ENCODE measurements at places on chromosomes 7 and 10.

GRCh38 chr10:124765256-124765655 lies 21.1 kb upstream of the FAM53B start:
- DNase-seq = no peak

DNA sequence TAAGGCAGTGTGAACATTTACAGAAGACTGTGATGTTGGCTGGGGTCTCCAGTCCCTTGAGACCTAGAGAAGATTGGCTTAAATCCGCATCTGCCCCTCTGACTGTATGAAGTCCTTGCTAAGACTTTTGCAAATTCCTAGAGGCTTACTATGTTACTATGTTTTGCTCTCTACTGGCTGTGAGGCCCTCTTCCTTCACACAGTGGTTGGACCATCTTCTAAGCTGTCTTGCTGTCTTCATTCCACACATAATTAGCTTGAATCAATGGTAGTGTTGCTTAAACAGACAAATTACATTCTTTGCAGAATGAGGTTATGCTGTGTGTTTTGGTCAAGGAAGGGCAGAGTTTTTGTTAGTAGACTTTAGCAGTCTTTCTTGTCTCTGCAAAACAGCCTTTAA lies 658.0 kb downstream of the TYW1 start:
- DNase-seq = no peak

DNA sequence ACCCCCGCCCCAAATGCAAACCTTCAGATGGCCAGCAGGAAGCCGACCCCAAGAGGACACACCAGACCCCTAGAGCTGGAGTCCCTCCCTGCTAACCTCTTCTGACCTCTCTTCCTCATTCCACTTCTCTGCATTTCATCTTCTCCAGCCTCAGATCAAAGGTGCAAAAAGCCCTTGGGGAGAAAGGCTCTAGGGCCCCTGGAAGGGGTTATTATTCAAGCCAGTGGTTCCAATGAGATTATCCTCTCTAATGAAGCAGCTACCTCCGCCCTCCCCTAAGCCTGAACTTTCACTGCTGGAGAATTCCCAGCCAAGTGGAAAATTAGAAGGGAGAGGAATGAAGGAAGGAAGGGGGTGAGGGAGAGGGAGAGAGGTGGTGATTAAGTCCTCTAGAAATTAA lies 343.9 kb downstream of the PLXNA4 start:
- DNase-seq = no peak

DNA sequence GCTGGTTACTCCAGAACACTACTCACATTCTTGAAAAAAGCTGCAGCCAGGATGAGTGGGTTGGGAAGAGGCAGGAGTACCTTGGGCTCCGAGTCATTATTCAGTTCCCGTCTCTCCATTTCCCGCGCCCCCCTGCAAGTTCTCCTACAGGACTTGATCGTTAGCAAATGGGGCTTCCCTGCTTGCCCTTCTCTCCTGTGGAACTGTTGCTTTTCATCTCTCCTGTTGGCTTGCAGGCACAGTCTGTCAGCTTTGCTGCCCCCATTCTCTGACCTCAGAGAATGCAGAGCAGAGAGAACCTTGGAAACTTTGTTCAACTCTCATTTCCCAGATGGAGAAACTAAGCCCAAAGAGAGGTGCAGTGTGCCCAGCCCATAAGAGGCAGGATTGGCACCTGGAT lies 35.6 kb upstream of the LRRC4 start:
- DNase-seq = no peak

DNA sequence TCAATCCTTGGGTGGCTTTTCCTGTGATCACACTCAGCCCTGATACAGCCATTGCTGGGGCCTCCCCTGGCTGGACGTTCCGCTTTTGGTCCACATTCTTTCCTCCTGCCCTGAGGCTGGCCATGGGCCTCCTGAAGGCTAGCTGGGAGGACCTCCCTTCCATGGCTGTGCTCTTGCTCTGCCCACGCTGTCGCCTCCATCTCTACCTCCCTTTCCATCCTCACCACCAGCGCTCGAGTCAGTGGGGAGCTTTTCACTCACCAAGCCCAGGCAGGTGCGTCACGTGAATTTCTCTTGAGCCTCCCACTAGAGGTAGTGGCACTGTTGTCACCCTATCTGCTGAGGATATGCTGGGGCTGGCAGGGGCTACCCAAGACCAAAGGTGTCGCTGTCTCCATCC lies 85.9 kb downstream of the BMS1 start:
- DNase-seq = no peak

GRCh38 chr7:19268737-19269136 lies 123.5 kb upstream of the FERD3L start:
- DNase-seq = no peak

GRCh38 chr7:6532516-6532915 lies 18.7 kb downstream of the GRID2IP start:
- DNase-seq = no peak

DNA sequence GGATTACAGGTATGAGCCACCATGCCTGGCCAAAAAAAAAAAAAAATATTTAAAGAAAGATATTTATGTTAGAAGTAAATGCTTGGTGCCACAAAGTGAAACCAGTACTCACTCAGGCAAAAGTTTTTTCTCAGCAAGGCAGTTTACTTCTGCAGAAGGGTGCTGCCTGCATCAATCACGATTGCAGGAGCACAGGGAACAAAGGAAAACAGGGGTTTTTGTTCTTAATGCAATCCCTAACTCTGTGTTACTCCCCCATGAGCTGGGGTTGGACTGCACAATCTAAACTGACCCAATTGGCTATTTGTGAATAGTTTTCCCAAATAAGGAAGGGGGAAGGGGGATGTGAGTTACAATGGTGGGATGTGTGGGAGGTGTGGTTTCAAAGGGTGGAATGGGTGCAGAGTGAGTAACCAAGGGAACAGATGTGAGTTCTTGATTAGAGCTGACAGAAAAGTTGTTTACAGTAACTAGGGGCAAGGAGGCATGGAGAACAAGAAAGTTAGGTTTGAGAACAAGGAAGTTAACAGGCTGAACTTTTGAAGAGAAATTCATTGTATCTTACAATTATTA lies 255.4 kb downstream of the TYW1 start:
- DNase-seq = peak; percentile 3

DNA sequence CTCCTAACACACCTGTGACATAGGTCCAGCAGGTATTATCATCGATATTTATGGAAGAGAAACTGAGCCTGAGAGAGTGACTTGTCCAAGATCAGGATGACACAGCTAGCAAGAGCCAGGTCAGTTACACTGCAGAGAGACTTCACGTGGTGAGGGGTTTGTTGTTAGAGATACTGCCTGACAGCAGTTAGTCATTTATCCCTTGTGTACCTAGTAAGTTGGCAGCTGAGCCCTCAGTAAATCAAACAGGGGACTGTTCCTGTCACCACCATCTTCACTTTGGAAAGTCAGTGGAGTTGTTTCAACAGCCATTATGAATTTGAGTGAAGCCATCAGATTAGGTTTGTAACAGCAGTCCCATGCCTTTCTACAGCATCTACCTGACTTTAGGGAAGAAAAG lies 87.5 kb upstream of the GATA3 start:
- no peak for DNase-seq

- no peak for DNase-seq
Observed at GRCh38 chr7:139286144-139286543, 55.0 kb upstream of the FMC1 start.

DNA sequence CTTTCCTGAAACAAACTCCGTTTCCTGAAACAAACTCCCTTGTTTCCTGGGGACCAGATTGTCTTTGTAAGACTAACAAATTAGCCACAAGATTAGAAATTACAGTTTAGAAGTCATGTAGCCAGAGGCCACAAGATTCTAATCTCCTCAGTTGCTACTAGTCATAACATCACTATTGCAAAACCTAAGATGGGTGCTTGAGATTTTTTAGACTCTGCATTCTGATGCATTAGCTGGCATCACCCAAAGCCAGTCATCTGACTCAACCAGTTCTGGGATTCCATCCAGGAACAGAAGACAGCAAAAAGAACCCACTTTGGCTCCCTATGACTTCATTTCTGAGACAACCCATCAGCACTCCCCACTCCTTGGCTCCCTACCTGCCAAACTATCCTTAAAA lies 367.9 kb upstream of the MBL2 start:
- DNase-seq = no peak

DNA sequence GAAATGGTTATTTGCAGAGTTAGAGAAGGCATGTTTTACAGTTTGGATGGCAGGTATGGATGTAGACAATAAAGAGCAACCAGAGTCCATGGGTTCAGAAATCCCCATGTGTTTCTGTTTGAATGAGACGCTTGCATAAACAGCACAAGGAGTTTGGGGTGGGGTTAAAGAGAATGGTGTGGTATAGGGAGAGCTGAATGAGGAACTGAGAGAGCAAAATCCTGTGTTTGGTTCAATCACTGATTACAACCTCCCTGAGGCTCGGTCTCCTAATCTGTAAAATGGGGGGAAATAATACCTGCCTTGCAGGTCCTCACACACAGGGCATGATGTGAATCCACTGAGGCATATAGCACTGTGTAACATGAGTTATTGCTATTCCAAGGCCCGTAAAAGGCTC lies 23.7 kb downstream of the CAV1 start:
- DNase-seq = no peak

GRCh38 chr10:101588879-101589278 lies 758 bp downstream of the DPCD start:
- no peak for DNase-seq

- DNase-seq = no peak
Observed at GRCh38 chr10:17003151-17003550, 126.5 kb downstream of the CUBN start.

DNA sequence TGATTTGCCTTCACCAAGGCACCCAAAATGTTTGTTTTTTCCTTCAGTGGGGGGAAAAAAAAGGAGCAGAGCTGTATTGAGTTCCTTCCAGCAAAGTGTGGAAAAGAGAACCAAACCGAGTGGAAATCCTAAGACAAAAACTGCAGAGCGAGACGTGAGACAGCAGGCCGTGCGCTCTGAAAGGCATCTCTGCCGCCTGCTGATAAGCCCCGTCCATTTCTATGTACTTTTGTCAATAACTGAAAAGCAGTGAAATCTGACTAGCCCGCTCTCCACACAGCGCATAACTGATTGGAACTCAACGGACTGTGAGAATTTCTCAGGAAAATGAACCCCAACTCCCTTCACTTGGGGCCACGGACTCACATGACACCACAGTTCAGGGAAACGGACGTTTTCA lies 83.2 kb downstream of the COBL start:
- peak; percentile 32 for DNase-seq

- DNase-seq = no peak
Observed at GRCh38 chr7:78148166-78148894, 349.8 kb downstream of the PHTF2 start.

DNA sequence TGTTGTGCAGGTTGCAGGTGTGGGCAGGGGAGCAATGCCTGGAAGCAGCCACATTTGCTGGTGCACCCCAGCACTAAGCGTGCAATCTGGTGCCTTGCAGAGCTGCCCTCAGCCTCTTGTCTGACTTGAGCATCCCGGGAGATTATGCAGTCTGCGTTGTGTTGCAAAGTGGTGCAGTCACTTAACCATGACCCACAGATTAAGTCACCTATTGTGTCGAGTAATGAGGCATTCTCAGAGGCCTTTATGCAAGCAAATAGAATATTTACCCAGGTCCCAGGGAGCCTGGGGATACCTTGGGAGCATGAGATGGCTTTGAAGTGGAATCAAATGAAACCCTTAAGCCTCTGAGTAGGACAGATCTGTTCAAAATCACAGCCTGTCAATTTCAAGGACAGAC lies 529.0 kb downstream of the TYW1 start:
- peak; percentile 39 for DNase-seq

- DNase-seq = peak; percentile 27
Observed at GRCh38 chr7:17530741-17531421, 232.4 kb downstream of the AHR start.

DNA sequence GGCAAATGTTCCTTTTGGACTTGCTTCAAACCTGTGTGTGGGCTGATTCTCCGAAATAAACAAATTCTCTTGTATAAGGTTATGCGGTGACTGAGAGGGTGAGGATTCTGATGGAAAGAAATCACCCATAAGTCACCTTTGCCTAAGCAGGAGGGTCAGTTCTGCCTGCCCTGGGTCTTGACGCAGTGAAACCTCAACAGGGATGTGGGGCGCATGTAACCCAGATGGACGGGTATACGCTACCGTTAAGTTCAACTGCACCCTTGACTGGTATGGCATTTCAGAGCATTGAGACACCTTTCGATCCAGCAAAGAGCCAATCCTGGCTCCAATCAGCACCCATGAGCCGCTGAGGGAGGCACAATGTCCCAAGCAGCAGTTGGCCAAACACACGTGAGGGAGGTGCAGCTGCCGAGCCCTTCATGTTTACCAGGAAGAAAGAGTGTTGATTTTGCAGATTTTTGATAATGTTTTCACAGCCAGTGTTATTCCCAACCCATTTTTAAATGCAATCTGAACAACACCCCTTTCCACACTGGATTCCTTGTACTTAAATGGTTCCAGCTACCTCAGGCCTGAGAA lies 48.1 kb downstream of the SORBS1 start:
- DNase-seq = no peak

DNA sequence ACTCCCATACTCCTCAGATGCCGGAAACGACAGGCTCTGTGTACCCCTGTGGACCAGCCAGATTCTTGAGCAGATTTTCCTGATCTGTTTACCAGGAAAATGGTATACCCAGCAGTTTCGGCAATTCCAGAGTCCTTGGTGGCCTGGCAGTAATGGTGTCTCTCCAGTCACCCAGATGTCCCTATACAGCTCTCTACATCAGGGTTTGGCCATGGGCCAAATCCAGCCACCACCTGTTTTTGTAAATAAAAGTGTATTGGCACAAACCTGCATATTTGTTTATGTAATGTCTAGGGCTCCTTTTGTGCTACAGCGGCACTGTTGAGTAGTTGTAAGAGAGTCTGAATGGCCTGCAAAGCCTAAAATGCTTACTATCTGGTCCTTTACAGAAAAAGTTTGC lies 491.3 kb downstream of the RPS24 start:
- peak; percentile 81 for DNase-seq

GRCh38 chr7:52285689-52286088 lies 749.7 kb upstream of the POM121L12 start:
- no peak for DNase-seq

DNA sequence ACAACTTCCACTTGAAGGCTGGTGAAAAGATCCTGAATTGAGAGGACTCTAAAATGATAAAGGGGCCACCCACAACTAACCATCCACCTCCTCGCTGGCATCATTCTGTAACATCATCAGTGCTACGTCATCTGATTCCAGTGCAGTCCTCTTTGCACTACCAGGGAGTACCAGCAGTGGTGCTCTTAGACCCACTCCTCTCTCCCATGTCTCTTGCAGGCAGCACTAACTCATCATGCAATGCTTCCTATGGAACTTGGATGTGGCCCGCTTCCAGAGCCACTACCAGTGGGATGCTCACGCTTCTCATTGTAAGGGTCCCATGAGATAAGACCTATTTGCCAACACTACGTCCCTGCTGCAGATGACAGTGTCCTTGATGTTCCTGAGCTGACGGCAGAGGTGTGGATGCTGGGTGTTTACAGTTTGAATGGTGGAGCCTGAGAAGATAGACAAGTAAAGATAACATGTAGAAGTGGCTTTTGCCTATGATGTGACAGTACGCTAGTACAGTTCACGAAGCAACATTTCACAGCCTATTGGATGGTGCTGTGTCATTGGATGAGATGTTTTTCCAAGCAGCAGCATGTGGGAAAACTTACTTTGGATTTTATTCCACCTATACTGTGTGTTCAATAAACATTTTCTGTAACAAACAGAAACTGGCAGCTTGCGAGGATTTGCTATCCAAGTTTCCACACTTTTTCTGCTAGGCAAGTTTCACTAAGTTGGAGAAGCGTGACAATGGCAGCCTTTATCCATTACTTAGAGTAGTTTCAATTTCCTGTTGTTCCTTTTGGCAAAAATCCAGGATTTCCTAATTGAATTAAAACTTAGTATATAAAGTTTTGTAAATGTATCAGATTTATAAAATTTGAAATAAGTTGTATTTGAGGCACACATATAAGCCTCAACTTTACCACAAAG lies 35.8 kb upstream of the COBL start:
- DNase-seq = no peak

Measured in NCI-H1092 treated with DMSO at 0.1 percent for 48 hours (cell line).